EL (cell line): ENCODE measurements at places on chromosomes 1 and 21.

- peak; percentile 76 for DNase-seq
These were observed 3.8 kb upstream of the PLEKHA6 start for GRCh38 chr1:204363335-204364114.

- DNase-seq, result no peak
These were observed 136.6 kb upstream of the ZNF648 start for GRCh38 chr1:182198006-182198605.

GRCh38 chr1:172177849-172178248 lies 242.6 kb upstream of the C1orf105 start:
- no peak for DNase-seq

GRCh38 chr1:40919475-40920011 lies 57.4 kb upstream of the CITED4 start:
- DNase-seq, result no peak

- no peak for DNase-seq
These were observed 57.4 kb upstream of the C1orf21 start for GRCh38 chr1:184329245-184329953.

GRCh38 chr1:54212872-54213271 lies 12.9 kb downstream of the MRPL37 start:
- no peak for DNase-seq

- DNase-seq, result peak; percentile 61
These were observed 4.0 kb downstream of the CAPN2 start for GRCh38 chr1:223716302-223716862.

GRCh38 chr1:46062651-46063319 lies 69.6 kb downstream of the PIK3R3 start:
- DNase-seq, result peak; percentile 28

DNA sequence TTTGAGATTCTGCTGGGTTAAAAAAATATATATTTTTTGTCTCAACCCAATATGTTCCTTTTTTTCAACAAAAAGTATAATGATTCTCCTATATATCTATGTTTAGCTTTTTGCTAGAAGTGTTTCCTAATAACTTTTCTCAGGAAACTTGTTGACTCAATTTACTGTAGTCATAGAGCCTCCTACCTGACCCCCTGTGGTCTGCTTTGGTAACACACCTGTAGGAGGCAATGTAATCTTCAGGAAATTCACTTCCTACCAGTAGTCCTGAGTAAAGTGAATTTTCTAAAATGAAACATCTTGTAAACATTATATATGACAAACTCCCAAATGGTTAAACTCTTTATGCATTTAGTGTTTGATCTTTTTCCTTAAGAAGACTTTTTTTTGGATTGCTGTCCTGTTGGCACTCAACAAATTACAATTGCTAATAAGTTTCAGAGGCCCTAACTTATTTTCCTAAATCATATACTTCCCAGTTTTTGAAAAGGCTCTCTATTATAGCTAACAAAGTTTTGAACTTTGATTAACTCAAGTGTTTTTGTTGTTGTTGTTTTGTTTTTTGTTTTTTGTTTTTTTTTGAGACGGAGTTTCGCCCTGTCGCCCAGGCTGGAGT lies 118.3 kb downstream of the OLFML2B start:
- peak; percentile 13 for DNase-seq

- no peak for DNase-seq
These were observed 68.7 kb downstream of the PDE9A start for GRCh38 chr21:42722153-42722552.

DNA sequence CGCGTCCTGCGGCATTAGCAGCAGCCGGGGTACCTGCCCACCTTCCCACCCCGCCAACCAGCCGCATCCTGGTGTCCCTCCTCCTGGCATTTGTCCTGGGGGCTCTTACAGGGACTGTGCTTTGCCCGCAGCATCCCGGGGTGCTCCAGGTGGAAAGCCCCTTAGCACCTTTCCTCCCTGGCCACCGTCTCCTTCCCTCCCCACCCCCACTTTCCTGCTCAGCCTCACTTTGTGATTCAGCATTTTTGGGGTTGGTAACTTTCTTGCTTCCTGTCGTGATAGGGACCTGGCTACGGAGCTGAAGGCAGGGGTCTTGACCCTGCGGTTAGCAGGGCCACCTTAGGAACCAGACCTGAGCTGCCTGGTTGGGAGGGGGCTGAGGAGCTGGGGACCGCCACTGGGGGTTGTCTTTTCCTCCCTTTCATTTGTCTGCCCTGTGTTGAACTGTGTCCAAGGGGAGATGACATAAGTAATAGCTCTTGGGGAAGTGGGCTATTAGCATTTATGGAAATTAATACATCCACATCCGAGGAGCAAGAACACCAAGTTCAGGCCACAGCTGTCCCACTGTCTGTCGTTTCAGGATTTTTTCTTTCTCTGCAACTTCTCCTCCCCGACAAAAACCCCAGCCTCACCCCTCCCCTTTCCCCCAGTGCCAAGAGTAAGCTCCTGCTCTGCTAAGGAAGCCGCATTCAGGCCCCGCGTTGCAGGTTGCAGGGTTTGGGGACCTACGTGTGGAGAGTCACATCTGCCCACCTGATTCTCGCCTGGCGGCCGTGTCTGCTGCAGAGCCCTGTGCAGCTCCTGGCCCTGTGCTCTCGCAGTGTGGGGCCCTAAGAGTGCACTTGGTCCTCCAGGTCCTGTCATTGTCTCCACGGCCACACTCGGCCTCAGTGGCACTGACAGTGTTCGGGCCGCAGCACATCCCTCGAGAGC lies 1.6 kb upstream of the NPHP4 start:
- DNase-seq, result no peak

DNA sequence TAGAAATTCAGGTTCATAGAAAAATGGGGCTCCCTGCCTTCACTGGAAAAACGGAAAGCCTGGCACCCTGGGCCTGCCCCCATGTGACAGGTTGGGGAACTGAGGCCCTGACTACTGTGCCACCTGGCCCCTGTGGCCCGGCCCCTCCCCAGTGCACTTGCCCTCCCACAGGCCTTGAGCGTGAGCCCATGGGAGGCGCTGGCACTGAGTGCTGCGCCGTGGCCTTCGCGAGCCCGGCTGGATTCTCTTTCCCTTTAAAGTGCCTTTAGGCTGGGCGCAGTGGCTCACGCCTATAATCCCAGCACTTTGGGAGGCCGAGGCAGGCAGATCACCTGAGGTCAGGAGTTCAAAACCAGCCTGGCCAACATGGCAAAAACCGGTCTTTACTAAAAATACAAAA lies 45.7 kb downstream of the SLC37A1 start:
- DNase-seq, result no peak

GRCh38 chr1:87224201-87224600 lies 104.5 kb upstream of the LMO4 start:
- peak; percentile 96 for DNase-seq

GRCh38 chr1:63794939-63795378 lies 21.1 kb downstream of the ROR1 start:
- DNase-seq, result peak; percentile 55

DNA sequence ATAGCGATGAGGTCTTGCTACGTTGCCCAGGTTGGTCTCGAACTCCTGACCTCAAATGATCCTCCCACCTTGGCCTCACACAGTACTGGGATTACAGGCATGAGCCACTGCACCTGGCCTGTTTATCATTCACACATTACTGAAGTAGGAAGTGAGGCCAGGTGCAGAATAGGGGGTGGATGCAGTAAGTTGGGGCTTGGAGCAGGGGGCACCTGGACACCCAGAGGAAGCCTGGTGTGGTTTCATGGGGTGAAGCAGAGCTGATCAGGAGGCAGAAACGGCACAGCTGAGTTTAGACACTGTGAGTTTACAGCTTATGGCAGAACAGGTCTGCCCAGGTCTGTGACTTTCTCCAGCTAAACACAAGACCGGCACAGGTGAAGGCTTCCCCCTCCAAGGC lies 4.9 kb downstream of the CDA start:
- DNase-seq, result no peak

DNA sequence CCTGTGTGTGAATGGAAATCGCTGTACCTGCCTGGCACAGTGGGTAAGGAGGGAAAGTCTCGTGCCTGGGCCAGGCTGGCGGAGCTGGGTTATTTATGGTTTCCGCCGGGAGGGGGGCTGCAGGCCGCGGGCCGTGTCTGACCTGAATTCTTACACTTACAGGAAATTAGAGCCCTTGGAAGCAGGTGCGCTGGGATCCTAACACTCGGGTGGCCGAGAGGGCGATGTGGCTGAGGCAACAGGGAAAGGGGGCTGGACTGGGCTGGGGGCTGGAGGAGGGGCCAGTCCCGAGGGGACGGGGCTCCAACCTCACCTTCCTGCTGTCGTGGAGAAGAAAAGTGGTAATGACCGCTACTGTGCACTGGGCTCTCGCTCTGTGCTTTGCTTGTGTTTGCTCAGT lies 109.4 kb upstream of the WNT4 start:
- DNase-seq, result no peak

DNA sequence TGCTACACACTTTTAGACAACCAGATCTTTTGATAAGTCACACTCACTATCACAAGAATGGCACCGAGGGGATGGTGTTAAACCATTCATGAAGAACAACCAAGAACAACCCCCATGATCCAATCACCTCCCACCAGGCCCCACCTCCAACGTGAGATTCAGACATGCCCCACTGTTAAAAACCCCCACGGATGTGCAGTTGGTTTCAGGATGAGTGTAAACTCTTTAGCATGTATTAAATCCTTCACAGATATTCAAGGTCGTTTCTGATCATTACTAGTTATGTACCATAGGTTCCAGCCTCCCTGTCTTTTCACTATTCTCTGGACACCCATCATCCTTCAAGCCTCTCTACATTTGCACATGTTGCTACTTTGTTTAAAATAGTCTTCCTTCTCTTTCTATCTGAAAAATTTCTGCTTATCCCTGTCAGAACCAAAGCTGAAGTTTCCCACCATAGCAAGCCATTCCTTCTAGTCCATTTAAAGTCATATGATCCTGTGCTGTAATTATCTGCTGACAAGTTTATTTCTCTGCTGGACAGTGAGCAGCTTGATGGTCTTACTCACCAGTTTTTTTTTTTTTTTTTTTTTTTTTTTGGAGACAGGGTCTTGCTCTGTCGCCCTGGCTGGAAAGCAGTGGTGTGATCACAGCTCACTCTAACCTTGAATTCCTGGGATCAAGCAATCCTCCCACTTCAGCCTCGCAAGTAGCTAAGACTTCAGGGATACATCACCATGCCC lies 36.8 kb downstream of the MAP10 start:
- no peak for DNase-seq

GRCh38 chr1:193458628-193459027 lies 272.2 kb upstream of the B3GALT2 start:
- DNase-seq, result no peak

- peak; percentile 50 for DNase-seq
These were observed 41.7 kb downstream of the SEC16B start for GRCh38 chr1:177928194-177928593.

DNA sequence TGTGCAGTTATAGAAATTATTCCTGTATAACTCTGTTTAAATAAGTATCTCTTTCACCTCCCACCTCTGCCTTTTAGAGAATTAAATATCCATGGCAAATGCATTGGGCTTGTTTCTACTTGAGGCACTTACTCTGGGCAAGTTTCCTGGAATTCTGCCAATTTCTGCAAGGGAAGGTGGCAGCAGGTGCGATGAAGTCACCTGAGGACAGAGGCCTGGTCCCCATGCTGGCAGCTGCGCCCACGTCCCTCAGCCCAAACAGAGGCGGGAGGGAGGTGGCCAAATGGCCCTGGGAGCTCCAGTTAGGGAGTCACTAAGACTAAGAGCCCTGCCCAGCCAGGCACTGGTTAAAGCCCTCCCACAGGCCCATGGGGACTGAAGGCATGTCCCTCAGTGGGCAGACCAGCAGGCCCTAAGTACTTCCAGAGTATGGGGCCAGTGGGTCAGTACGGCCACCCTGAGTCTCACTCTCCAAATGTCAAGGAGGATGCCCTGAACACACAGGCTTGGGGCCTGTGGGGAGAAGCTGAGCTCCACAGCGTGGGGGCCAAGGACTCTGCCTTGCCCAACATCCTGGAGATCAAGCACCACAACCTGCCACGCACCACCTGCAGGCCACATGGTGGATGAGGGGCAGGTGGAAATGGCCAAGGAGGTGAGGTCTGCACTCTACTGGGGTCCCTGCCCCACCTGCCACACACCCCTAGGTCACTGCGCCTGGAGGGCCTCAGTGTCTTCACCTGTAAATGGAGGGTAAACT lies 19.4 kb downstream of the ACOT7 start:
- DNase-seq, result no peak

GRCh38 chr21:42959728-42960127 lies 14.6 kb upstream of the PKNOX1 start:
- no peak for DNase-seq

GRCh38 chr1:245495681-245496080 lies 340.9 kb downstream of the KIF26B start:
- DNase-seq, result no peak
